ENCODE measurements at places on chromosomes 16 and 17. TPM values are rescaled to one million over a fixed set of nuclear protein-coding genes. Genes with fewer than 3 reads are reported as not detected.

TAT gene
- total RNA-seq = not detected

SLC38A8 gene
- total RNA-seq = not detected

SP6 gene
- not detected for total RNA-seq

KREMEN2 gene
- not detected for total RNA-seq

CCL8 gene
- total RNA-seq = not detected

Data from CD4-positive, alpha-beta memory T cell (primary cell).